ELR (cell line): ENCODE measurements at places on chromosomes 4 and X.

GRCh38 chr4:58301376-58301999 is 1191.3 kb upstream of the IGFBP7 start:
- peak; percentile 45 for DNase-seq

- peak; percentile 62 for DNase-seq
Measured at GRCh38 chrX:110168585-110168984, 149.3 kb downstream of the AMMECR1 start.

GRCh38 chr4:5365071-5366008 is 314.1 kb downstream of the STK32B start:
- peak; percentile 97 for DNase-seq

DNA sequence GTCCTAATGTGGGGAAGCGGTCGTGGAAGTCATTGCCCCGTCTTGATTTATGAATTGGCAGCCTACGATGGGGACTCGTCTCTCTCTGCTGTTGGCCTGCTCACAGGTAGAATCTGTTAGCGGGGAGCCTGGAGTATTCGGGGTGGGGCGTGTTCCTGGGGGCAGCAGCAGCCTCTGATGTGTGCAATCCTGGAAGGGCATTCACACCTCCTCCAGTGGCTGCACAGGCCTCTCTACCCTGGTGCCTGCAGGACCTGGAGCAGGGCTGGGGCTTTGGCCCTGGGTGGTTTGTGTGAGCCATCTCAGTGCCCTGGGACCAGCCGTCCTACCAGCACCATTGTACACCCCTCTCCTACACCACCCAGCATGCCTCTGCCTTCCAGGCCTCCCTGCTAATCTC is 340.9 kb downstream of the ARHGAP10 start:
- DNase-seq, result no peak

GRCh38 chrX:71475785-71476540 is 56.9 kb upstream of the OGT start:
- no peak for DNase-seq

- no peak for DNase-seq
Measured at GRCh38 chr4:155891058-155891457, 12.4 kb upstream of the TDO2 start.
